GM12892 (cell line): ENCODE measurements at places on chromosomes 12 and 14.

- DNase-seq: no peak
Observed at GRCh38 chr12:12715128-12715458, 2.1 kb upstream of the CDKN1B start.

DNA sequence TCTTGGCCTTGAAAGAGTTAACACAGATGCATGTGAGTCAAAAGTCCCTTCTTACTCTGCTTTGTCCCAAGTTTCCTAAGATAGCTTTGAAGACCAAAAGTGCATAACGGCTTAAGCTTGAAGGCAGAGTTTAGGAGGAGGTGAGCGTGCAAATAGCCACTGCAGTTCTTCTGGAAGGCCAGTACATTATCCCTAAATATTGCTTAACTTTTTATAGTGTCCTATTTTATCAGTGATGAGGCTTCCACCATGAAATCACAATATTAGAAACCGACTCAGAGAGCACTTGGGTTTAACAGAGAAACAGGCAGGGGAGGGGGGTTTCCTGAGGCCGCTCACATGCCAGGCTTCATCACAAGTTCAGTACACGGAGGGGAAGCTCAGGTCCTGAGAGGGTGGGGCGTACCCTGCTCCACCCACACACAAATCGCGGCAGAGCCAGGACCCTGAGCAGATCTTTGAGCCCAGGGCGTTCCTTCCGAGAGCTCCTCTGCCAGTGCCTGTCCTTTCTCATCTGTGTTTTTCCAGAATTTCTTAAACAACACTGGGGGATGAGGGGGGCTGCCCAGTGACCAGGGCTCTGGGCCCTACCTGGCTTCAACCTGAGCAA is 26.8 kb upstream of the BDKRB2 start:
- DNase-seq: no peak

GRCh38 chr12:527241-527640 is 67.5 kb downstream of the B4GALNT3 start:
- DNase-seq: no peak

DNA sequence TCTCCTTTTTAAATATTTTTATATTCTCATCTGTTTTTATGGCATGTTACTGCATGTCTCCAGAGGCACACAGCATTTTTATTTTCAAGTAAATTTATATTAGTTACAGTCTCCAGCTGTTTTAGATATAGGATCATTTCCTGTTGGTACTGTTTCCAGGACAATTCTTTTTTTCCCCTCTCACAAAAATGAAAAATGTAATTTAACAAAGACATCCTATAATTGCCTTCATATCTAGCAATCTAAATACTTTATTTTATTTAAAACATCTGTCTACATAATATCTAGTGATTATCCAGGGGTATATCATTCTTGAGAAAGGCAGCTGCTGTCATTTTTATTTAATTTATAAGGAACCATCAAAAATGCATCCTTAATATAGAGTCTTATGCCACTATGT is 272.4 kb upstream of the NPAS3 start:
- DNase-seq: no peak

- no peak for DNase-seq
Observed at GRCh38 chr12:101889211-101889752, 11.9 kb downstream of the DRAM1 start.

DNA sequence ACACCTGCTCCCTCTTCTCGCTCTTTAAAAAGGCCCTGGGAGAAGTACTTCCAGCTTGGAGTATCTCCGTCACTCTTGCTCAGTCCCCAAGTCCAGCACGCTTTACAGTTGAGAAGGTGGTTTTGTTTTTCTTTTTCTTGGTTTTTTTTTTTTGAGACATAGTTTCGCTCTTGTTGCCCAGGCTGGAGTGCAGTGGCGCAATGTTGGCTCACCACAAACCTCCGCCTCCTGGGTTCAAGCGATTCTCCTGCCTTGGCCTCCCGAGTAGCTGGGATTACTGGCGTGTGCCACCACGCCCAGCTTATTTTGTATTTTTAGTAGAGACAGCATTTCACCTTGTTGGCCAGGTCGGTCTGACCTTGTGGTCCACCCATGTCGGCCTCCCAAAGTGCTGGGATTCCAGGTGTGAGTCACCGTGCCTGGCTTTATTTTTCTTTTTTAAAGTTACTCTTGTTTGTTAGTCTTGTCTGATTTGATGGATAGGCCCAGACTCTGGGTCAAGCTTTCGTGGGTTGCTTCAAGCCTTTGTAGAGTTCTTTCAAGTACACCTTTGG is 1.9 kb downstream of the TDRD9 start:
- no peak for DNase-seq

DNA sequence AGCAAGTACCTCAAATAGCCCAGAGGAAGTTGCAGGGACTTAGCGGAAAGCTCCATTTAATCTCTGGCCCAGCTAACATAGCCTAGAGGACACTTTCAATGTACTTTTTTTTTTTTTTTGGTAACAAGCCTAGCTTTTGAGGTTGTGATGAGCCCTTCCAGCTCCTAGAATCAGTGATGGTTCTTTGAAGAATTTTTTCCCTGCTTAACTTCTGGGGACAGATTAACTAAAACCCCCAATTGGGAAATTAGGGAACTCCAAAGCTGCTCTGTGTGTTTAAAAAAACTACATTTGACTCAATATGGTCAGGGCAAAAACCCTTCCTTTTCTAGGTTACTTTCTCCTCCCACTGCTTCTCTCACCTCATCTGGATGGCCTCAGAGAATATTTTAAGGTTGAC is 23.9 kb upstream of the ITGA5 start:
- DNase-seq: no peak

- no peak for DNase-seq
Observed at GRCh38 chr12:96077081-96077480, 41.7 kb upstream of the LTA4H start.

GRCh38 chr12:12724421-12725085 is 7.4 kb downstream of the CDKN1B start:
- DNase-seq: no peak

GRCh38 chr14:68612049-68612448 is 180.8 kb downstream of the ZFP36L1 start:
- no peak for DNase-seq

DNA sequence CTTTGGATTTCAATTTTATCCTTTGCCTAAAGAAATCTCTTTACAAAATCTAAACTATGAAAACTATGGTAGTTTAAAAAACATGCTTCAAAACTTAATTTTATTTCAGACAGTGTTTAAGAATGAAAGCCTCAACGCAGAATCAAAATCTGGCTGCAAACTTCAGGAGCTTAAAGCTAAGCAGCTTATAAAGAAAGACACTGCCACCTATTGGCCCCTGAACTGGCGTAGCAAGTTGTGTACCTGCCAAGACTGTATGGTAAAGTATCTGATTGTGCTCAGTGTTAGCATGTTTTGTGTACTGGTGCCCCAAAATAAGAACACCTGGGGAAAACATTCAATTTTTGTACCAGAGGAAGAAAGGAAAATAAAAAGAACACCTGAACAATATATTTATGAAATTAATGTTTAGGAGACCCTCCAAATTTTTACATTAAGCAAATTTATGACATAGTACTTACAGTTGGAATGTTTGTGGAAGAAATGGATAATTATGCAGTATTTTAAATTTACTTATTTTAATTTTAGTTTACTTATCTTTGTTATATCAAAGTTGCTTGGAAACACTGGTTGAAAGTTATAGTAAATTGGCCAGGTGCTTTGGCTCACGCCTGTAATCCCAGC is 12.2 kb downstream of the UBR7 start:
- DNase-seq: no peak

DNA sequence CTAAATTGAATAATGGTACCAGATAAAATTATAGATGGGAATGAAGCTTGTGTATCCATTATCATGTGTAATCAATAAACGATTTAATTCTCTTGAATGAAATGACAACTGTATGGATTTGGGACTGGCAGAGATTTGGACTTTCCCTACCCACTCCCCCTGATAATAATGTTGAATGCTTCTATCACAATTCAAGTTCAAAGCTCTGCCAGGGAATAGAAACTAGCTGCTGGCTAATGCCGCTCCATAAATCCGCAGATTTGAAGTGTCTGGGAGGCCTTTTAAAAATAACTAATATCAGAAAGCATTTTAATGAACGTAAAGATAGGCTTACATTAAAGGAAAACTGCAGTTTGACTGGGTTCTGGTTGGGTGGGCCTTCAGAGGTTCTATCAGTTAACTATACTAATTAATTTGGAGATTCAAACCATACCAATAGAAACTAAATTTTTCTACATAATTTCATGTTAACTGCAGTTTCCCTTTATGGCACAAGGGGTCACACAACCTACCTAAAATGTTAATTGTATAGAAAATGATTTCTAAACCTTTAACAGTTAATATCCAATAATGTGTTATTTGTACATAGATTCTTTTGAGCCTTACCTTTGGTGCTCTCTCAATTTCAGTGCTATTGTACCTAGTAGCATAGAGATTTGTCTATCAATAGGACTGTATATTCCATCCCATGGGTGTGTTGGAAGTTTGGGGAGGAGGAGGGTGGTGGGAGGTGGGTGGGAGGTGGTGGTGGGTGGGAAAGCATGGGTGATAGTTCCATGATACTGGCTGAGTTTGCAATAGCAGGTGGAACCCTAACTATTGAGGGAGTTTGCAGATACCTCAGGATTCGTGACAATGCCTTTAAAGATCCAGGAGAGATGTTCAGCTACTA is 4.9 kb downstream of the HNRNPA1 start:
- DNase-seq: no peak

- no peak for DNase-seq
Observed at GRCh38 chr12:37672655-37673260, 643.8 kb upstream of the ALG10B start.

GRCh38 chr14:74905595-74906142 is 17.4 kb downstream of the RPS6KL1 start:
- DNase-seq: peak; percentile 72

DNA sequence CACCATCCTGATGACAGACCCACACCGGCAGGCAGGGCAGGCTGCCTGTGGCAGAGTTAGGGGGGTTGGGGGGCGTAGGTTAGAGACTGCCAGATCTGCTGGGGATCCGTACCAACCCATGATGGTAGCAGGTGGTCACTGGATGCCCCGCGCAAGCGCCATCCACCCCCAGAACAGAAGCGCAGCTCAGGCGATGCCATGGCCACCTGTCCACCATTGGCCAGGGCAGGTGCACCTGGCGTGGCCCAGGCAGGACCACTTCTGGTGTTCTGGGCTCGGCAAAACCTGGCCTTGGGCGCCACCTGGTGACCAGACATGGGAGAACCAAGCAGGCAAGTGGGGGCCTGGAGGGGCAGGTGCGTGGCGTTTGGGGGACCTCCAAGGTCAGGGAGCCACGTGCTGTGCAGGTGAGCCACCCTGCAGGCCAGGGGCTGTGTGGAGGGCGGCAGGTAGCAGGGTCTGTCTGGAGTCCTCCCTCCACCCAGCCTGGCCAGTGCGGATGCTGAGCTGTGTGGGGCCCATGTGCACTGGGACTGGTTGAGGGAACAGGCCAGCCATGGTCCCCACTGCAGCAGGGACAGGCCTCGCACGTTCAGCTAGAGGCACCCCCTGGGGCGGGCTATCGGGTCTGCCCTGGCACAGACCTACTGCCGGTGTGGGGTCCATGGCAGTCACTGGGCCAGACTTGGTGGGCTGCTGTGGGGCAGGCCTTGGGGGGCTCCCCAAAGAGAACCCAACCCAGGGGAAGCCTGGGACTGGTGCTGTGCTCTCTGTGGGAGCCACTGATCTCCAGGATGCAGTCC is 15.6 kb downstream of the BAG5 start:
- DNase-seq: peak; percentile 98

DNA sequence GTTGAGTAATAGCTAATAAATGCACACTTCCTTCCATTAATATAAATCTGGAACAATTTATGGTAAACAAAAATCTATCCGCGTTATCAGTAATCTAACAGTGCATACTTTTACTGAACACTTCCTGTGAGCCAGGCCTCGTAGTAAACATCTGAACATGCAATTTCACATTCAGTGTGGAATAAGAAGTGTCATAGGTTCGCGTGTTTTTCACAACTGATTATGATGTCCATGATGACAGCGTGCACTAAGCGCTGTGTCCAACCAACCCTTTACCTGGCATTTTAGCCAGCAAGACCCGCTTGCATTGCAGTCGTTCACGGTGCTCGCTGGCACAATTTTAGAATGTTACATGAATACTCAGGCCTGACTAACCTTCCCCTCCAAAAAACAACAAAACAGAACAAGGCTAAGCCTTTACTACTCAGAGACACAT is 2.1 kb downstream of the PNMA1 start:
- DNase-seq: no peak

DNA sequence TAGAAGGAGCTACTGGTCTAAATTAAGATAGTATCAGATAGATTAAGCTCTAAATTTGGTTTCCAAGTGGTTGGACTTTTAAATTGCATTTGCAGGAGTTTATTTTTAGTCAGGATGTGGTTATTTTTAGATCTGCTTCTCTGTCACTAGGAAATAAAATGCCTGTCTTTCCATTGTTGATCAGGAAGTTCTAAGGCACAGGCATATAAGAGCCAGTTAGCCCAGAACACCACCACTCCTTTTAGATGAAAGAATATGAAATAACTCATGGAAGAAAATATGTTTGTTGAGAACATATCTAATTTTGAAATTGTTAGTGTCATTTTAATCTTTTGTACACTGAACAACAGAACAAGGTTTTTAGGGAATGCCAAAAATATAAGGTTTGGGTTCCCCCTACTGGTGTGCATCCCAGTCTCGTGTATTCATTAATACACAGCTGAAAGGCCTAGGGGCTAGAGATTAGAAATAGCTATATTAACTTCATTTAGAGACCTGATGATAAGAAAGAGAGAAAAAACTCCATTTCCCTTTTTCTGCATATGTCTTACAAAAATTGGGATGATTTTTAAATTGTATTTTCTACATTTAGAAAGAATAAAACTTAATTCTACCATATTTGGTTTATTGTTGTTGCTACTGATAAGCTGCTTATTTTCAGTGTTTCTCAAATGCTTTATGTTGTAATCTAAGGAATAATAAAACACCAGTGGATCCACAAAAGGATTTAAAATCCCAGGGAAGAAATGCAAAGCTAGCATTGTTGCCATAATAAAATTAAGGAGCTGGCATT is 67.2 kb downstream of the RIC8B start:
- peak; percentile 13 for DNase-seq

DNA sequence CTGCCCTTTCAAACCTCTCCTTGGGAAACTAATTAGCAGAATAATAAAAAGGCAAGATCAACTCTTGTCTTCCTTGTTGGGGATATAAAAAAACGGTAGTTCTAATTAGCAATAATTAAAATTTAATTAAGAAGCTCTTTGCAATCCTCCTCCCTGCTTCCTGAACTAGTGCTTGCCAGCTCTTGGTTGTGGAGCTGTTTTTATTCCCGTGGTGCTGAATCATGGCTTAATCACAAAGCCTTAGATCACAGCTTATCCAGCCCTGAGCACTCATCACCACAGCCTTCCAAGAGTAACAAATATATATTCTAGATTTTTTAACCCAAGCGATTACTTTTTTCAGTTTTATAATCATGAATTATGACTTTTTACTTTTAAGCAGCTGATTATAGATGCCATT is 63.2 kb upstream of the INSM2 start:
- DNase-seq: no peak

- DNase-seq: no peak
Observed at GRCh38 chr12:119012179-119012578, 30.8 kb downstream of the SRRM4 start.
